Activated CD8-positive, alpha-beta memory T cell treated with anti-CD3 and anti-CD28 coated beads for 24 hours (primary cell): ENCODE measurements at places on chromosomes 1 and 21.

GRCh38 chr1:22037520-22037919, 15.0 kb upstream of the CDC42 start:
- DNase-seq: no peak

DNA sequence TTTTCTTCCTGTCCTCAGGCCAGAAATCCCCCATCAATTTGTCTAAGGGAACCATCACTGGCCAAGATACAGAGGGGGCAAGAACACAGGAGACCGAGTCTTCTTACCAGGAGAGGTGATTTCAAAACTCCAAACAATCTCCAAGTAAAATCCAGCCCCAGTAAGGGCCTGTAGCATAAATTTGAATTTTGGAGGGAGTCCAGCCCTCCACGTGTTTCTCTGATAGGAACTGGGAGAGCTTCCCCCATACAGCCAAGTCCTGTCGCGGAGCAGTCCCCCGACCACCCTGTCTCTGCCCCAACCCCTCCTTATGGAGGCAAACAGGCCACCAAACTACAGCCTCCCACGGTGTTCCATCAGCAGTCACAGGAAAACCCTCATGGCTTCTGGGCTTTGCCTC, 32.4 kb upstream of the GPR157 start:
- no peak for DNase-seq

GRCh38 chr1:225824533-225824941, 14.6 kb downstream of the EPHX1 start:
- DNase-seq: no peak

GRCh38 chr1:89552471-89553081, 27.9 kb downstream of the LRRC8B start:
- DNase-seq: no peak

DNA sequence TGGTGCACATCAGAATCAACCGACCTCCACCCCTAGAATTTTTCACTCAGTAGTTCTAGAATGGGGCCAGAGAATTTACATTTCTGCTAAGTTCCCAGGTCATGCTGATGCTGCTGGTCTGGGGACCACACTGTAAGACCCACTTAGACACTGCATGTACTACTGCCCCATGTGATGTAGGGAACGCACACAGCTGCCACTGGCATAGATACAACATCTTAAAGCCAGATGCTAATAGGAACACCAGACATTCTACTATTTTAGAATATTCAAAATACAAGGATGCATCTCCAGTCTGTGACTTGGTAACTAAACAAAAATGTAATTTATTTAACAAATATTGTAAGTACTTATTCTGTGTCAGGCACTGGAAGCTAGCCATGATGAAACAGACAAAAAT, 14.1 kb upstream of the ATP1B1 start:
- DNase-seq: no peak

- no peak for DNase-seq
These were observed 88.8 kb upstream of the ARHGEF16 start for GRCh38 chr1:3365523-3366125.

DNA sequence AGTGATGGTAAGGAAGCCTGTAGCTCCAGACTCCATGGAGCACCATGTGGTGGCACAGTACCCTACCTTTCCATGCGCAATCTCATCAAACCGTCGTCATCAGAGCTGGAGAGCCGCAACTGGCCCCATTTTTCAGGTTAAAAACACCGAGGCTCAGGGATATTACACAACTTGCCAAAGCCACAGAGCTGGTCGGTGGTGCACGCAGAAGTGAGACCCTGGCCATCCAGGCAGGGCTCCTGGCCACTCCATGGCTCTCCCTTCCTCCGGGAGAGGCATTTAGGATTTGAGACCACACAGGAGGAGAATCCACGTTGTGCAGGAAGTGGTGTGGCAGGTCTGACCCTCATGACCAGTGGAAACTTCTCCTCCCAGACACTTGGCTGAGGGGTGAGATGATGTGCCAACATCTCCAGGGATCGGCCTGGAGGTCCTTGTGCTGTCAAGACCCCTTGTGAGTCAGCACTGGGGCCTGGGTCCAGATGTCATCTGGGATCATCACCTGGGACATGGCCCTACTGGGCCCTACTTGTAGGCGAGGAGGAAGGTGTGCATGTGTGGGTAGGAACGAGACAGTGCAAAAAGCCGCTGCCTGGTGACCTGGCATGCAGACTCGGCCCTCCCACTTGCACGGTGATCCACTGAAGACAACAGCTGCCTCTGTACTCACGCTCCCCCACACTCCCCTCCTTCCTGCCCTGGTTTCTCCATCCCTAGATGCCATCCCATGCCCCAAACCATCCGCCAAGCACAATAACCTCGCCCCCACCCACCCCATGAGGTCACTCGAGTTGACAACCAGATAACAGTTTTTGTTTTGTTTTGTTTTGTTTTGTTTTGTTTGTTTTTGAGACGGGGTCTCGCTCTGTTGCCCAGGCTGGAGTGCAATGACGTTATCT, 10.4 kb downstream of the TFF3 start:
- no peak for DNase-seq

DNA sequence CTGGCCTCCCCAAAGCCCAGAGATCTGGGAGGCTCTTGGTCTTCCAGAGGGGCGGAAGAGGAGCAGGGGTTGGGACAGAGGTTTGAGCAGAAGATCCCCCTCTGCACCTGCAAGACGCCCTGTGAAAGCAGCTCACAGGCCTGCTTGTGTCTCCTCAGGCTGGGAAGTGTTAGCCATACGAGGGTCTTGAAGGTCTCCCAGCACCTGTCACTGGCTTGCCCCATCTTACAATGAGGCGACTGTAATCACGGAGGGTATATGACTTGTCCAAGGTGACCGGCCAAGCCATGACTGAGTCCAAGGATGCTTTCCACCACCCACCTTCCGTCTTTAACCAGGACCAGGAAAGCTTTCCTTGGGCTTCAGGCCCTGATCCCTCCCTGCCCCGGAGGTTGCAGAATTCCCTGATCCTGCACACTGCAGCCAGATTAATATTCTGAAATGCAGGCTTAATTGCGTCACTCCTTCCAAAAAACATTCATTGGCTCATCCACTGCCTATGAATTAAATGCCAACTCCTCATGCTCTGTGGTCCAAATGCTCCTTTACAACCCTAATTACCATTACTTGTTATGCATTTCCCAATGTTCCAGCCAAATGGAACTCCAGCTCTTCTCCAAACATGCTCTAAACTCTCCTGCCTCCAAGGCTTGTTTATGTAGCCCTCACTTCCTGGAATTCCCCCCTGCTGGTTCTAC, 64.0 kb downstream of the DDX20 start:
- no peak for DNase-seq

- peak; percentile 88 for DNase-seq
These were observed 300.0 kb downstream of the RRAGC start for GRCh38 chr1:38559446-38560165.

- no peak for DNase-seq
These were observed 40.6 kb upstream of the TSPEAR start for GRCh38 chr21:44751799-44752636.

- DNase-seq: no peak
These were observed 58.6 kb downstream of the MAST2 start for GRCh38 chr1:45862008-45862407.

GRCh38 chr21:33866826-33867225, 48.8 kb downstream of the ATP5PO start:
- DNase-seq: no peak

DNA sequence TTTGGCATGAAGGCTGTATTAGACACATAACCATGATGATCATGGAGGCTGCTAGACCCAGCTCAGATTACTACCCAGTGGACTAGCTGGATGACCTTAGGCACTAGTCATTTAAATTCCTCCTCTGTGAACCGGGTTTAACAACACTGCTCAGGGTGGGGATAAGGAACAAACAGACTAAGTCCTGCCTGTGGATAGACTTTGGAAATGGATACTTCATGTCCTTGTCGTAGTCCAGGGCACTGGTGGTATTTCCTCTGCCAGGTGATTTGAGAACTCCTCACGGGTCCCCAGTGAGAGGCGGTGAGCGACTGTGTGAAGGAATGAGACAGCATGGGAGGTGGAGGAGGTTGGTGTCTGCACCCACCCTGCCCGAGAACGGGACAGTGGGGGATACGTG, 72.9 kb upstream of the SELENON start:
- DNase-seq: no peak

DNA sequence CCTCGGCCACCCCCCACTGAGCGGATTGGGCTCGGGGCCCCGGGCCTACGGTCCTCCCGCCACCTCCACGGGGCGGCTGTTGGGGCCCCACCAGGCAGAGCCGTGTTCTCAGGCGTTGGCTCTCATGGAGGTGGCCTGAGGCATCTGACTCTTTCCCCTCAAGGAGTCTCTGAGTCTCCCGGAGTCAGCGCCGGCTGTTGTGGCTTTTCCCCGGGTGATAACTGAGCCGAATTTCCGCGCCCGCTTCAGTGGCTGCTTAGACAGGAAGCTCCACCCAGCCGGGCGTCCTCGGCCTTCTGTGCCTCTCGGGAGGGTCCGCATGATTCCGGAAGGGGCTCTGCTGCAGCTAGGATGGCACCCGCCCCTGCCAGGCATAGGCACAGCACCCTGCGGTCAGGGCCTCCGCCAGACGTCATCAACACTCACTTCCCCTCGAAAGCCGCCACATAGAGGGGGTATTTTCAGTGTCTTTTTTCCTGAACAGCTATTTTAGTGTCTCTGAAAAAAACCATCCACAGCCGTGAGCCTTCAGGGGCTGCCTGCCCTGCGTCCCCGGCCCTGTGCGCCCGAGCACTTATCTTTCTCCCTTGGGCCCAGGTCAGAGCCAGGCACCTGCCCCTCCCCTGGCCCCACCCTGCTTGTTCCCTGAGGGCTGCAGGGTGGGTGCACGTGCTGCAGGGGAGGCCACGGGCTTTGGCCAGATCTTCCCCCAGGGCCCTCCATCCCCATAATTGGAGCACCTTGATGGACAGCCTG, 72.9 kb downstream of the SKI start:
- peak; percentile 90 for DNase-seq

- no peak for DNase-seq
These were observed 117.6 kb downstream of the LEPR start for GRCh38 chr1:65538086-65538485.

GRCh38 chr1:183734543-183735036, 70.3 kb upstream of the RGL1 start:
- no peak for DNase-seq

DNA sequence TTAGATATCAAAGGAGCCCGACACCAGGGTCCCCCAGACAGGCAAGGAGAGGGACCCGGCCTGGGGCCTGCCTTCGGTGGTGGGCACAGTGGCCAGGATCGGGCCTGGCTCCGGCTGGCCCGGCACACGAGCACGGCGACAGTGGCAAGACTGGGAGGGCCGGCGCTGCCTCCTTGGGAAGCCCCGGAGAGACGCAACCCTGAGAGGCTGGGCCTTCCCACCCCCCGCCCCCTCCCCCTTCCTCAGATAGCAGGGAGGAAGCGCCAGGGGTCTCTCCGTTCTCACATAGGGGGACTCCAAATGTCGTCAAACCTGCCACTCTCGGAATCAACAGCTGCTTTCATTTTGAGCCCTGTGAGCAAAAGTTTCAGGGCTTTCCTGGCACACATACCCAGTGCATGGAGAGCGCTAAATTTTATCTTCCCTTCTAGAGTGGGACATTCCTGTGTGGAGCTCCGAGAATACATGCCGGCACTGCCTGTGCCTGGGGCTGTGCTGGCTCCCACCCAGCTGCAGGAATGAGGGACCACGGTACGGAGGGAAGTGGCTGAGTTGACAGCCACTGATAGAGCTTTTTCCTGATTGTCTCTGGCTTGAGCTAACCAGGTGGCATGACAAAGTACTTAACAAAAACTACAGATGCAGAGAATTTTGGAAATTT, 62.4 kb downstream of the CD247 start:
- DNase-seq: no peak

DNA sequence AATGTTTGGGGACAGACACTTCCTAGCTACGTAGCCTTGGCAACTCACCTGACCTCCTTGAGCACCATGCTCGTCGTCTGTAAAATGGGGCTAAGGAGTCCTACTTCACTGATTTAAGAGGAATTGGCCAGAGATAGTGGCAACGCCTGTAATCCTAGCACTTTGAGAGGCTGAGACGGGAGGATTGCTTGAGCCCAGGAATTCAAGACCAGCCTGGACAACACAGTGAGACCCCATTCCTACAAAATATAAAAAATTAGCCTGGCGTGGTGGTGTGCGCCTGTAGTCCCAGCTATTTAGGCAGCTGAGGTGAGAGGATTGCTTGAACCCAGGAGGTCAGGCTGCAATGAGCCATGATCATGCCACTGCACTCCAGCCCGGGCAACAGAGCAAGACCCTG, 4.5 kb downstream of the SYTL1 start:
- DNase-seq: no peak

DNA sequence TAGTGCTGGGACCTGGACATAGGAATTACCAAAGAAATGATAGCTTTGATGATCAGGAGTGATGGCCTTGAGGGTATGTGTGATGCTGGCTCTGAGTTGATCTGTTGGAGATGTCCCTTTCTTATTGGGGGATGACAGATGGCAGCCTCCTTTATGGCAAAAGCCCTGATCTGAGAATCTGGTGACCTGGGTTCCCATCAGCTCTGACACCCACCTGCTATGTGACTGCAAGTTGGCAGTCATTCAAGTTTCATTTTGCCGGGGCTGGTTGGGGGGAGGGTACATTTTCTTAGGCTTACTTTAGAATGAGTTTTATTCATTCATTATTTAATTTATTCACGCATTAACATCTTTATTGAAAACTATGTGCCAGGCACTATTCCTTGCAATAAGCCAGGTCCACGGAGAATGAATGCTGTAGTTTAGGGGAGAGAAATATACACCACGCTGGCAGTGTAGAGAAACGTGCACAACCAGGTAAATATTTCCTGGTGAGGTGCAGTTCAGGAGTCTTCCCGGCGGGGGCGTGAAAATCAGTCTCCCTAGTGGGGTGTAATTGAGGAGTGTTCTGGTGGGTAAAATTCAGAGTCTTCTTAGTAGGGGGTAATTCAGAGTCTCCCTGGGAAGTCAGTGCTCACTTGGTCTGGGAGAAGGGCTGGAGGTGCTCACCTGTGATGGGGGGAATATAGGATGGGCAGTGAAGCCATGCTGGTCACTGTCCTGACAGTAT, 401.3 kb downstream of the CAMTA1 start:
- DNase-seq: no peak

- no peak for DNase-seq
These were observed 1.0 kb downstream of the TMEM200B start for GRCh38 chr1:29122682-29123052.

GRCh38 chr1:223486932-223487886, 94.0 kb downstream of the CCDC185 start:
- DNase-seq: no peak

- no peak for DNase-seq
These were observed 29.9 kb upstream of the SNX27 start for GRCh38 chr1:151581921-151582320.

DNA sequence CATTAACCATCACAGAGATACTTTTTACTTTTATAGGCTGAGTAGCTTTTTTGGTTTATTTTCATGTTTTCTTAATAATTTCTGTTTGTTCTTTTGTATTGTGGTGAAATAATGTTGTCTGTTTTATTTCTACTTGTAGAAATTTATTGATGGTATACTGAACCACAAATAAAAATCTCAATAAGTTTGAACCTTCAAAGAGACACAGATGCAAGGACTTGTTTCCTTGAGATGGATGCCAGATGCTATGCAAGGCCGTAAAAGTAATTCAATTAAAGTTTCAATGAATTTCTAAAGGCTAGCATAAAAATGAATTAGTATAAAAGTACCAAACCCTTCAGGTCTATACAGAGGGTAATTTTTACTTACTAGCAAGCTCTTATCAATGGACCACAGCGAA, 873.5 kb downstream of the TTLL7 start:
- no peak for DNase-seq
